ENCODE measurements at places on chromosomes 3 and 15.

GRCh38 chr3:126389112-126389793, 5.5 kb upstream of the CFAP100 start:
- DNase-seq: no peak

DNA sequence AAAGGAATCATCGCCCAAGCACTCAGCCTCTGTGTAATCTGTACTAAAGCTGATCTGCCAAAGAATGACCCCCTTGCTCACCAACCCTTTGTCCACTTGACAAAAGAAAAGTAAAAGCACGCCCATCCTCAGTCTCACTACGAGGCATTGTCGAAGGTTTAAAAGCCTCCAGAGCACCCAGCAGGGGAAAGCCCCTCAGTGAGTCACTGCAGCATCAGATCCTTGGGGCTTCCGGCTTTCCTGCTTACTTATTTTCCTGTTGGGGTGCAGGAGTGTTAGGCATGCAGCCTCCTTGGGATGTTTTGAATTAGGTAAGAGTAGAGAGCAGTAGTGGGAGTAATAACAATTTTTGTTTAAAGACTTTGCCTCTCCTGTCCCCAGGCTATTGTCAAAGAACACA, 216.1 kb downstream of the MTHFS start:
- no peak for DNase-seq

GRCh38 chr3:18295171-18295920, 129.8 kb downstream of the SATB1 start:
- DNase-seq: no peak

- no peak for DNase-seq
Observed at GRCh38 chr3:101377209-101377608, 56.8 kb upstream of the IMPG2 start.

- DNase-seq: no peak
Observed at GRCh38 chr3:2765002-2765579, 345.1 kb downstream of the IL5RA start.

- peak; percentile 25 for DNase-seq
Observed at GRCh38 chr3:68088216-68088615, 433.8 kb upstream of the SUCLG2 start.

GRCh38 chr3:55172913-55173312, 245.1 kb upstream of the LRTM1 start:
- no peak for DNase-seq

DNA sequence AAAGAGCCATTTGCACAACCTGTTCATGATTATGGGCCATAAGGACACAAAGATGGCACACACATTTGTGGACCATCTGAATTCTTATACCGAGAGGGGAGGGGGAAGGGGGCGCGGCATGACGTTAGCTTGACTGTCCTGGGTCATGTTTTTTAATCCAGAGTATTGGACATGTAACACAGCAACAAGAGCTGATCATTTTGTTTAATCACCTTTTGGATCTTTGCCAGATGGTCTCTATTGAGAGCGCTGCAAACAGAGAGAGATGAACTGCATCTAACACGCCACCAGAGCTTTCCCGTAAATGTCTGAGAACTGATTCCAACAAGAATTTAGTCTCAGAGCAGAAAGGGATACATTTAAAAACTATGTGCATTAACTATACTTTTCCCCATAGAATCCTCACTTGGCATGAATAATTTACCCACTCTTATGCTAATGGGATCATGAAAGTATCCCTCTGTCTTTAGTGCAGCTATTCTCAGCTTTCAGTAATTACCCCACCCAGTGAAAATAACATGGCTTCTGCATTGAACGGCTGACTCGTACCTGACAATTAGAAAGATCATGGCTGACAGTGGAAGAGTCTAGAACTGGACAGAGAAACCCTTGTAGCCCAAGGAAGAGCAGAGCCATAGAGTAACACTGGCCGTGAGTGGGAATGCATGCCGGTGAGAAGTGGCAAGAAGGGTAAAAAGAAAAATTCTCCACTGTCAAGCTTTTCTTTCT, 22.6 kb downstream of the MEIS2 start:
- DNase-seq: no peak

- DNase-seq: no peak
Observed at GRCh38 chr3:53200501-53201498, 39.8 kb downstream of the PRKCD start.

DNA sequence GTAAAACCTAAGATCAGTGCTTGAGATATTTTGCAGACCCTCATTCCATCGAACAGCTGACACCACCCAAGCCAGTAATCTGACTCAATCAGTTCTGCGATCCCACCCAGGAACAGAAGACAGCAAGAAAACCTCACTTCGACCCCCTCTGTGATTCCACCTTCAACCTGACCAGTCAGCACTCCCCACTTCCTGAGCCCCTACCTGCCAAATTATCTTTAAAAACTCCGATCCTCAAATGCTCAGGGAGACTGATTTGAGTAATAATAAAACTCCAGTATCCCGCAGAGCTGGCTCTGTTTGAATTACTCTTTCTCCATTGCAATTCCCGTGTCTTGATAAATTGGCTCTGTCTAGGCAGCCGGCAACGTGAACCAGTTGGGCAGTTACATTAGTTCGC, 25.7 kb upstream of the CLDN16 start:
- DNase-seq: no peak

DNA sequence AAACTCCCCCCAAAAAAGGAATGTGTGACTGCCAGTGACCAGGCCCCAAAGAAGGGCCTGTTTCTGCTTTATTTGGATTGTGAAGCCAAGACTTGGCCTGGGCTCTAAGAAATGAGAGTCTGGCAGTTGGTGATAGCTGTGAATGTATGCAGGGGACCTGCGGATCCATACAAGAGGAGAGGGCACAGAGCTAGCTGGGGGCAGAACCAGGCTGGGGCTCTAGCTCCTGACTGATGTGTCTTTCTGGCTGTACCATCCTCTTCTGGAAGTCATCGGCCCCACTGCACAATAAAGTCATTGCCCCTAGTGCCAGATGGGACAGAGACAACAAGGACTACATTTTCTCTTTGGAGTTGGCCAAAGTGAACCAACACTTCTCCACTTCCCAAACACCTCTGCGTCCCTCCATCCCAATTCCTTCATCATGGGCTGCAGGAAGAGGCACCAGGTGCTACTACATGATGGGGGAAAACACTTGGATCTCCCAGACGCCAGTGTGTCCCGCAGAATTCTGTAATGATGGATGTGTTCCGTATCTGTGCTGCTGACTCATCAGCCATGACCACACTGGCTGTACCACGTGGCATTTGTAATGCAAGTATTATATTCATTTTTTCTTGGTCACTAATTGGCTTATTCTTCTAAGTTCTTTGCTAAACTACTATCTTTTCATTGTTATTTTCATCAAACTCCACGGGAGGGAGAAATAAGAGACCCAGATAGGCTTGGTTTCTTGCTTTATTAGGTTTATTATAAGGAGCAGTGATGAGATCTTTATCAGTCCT, 1.7 kb upstream of the PLA2G4F start:
- DNase-seq: no peak

DNA sequence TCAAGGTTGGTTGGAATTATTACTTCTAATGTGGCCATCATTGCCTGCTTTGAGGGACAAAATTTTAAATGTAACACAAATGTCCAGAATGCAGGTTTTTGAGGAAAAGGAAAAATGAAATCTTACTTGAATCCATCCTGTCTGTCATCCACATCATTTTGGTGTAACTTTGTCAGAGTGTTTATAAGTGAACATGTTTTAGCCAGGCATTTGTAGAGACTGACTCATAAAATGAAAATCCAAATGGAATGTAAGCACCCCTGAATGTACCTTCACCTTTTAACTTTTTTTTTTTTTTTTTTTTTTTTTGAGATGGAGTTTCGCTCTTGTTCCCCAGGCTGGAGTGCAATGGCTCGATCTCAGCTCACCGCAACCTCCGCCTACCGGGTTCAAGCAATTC, 141.8 kb upstream of the BNIP2 start:
- no peak for DNase-seq

GRCh38 chr3:18743761-18744160, 318.6 kb upstream of the SATB1 start:
- DNase-seq: no peak

DNA sequence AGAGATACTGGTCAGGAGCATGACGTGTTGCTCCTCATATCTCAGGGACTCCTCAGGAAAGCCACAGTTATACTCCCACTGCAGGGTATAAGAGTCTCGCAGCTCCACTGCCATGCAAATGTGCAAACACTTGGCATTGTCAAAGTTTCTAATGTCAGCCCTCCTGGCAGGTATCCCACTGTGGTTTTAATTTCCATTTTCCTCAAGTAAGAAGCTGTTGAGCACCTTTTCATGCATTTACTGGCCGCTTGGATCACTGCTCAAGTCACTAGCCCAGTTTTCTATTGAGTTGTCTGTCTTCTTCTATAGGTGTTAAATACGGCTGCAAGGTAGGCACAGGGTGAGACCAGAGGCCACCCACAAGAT, 41.9 kb upstream of the GRIP2 start:
- DNase-seq: no peak

GRCh38 chr15:38367476-38367875, 86.5 kb upstream of the FAM98B start:
- DNase-seq: no peak
